ENCODE measurements at places on chromosomes 7 and 10.

GRCh38 chr7:35630024-35630972 is 64.6 kb downstream of the HERPUD2 start:
- DNase-seq, result no peak

GRCh38 chr10:69710008-69710888 is 80.2 kb downstream of the FAM241B start:
- DNase-seq, result no peak

- no peak for DNase-seq
Measured at GRCh38 chr7:27409776-27410175, 167.2 kb downstream of the EVX1 start.

DNA sequence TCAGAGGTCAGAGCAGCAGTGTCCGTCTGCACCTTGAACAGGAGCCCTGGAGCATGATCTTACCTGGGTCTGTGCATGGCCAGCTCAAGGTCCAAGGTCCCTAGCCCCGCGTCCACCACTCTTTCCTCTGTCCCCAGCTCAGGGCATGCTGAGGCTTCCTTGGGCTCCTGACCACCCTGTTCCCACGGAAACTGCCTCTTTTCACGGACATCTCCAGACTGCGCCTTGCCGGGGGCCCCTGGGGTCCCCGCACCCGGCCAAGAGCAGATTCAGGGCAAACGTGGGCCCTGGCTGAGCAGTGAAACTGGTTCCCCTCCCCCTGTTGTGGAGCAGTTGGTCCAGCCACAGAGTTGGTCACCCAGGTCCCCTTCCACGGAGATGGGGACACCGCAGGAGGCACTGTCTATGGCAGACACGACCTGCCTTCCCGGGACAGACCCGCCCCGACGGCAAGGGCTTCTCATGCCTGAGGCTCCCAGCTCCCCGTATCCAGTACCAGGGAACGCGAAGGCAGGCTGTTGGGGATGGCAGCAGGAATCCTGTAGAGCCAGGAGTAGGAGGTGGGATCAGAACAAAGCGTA is 217.4 kb upstream of the PPP2R2D start:
- no peak for DNase-seq

DNA sequence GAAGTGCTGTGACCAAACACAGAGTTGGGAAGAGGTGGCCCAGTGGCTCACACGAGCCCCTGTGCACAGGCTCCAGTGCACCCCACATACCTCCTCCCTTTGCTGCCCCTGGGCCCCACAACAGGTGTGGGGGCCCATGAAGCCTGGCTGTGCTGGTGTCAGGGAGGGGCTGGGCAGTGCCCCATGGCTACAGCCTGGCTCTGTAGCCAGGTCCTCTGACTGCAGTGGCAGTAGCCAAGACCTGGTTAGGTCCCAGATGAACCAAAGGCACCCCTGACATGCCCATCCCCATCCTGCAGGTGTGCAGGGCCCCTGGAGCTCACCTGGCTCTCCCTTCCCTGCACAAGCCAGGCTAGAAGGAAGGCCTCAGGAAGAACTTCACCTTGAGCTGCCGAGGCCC is 176.3 kb downstream of the GRID1 start:
- no peak for DNase-seq

GRCh38 chr10:86113044-86113443 is 253.6 kb downstream of the GRID1 start:
- DNase-seq, result no peak

- no peak for DNase-seq
Measured at GRCh38 chr7:92763636-92764423, 72.5 kb downstream of the CDK6 start.

DNA sequence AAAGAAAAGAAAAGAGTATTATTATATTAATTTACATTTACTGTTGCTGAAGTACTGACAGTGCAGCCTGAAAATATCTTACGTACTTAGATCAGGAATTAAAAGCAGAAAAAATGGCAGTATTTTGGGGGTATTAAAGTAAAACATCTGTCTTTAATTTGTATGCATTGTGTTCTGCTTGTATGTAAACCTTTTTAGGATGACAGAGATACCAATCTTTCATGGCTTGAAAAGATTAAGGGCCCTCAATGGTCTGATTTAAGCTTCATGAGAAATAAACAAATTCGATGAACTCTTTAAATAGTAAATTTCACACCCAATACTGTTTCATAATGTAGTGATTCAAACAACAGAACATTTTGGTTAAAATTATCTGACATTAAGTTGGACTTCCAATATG is 116.3 kb downstream of the MLLT10 start:
- no peak for DNase-seq

- DNase-seq, result peak; percentile 8
Measured at GRCh38 chr7:7641129-7641663, 644 bp downstream of the UMAD1 start.

- DNase-seq, result no peak
Measured at GRCh38 chr7:112907658-112908057, 117.5 kb upstream of the TMEM168 start.

- no peak for DNase-seq
Measured at GRCh38 chr7:35386082-35386815, 132.3 kb upstream of the TBX20 start.
